ENCODE measurements at places on chromosomes 6 and 20.

DNA sequence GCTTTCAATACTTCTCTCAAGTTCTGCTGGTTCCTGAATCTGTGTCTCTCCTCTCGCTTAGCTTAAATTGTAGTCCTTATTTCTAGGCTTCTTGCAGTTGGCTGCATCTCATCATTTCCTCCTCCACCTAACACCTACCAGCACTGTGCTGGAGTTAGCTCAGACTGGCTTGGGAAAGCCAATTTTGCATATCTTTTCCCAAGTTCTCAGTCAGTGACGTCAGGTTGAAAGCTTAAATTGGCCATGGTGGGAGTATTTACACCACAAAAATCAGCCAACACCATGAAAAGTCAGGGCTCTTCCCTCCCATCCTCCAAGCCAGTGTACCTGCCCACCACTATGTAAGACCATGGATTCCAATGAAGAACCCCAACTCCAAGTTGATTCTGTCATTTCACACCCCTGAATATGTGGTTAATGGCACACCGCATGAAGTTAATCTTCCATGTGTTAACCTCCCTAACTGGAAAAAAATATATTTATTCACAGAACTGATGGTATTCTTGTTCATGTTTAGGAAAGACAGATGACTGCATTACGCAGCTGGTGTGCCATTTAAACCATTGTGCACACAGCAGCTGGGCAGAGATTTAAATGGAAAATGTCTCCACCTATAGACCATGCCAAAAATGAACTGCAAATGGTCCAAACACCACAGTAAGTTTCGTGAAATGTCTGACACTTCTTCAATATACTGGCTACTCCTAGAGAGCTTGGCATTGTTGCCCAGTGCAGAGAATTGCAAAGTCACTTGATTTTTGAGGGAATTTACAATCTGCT is 274.1 kb upstream of the MAP3K7 start:
- no peak for DNase-seq

DNA sequence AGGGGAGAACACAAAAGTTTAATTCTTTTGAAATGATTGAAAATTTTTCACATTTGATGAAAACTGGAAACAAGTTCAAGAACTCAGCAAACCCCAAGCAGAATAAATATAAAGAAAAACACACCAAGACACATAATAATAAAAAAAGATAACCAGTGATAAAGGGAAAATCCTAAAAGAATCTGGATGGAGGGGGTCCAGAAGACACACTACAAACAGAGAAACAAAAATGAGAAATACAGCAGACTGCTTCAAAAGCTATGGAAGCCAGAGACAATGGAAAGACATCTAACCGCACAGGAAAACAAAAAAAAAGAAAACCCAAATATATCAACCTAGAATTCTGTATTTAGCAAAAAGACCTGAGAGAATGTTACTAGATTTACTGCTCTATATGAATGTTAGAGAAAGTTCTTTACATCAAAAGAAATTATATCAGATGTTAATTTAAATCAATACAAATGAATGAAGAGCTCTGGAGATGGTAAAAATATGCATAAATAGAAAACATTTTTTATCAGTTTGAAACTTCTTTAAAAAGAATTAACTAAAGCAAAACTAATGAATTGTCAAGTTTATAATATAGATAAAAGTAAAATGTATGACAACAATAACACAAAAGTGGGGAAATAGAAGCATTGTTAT is 310.7 kb upstream of the PREP start:
- no peak for DNase-seq

DNA sequence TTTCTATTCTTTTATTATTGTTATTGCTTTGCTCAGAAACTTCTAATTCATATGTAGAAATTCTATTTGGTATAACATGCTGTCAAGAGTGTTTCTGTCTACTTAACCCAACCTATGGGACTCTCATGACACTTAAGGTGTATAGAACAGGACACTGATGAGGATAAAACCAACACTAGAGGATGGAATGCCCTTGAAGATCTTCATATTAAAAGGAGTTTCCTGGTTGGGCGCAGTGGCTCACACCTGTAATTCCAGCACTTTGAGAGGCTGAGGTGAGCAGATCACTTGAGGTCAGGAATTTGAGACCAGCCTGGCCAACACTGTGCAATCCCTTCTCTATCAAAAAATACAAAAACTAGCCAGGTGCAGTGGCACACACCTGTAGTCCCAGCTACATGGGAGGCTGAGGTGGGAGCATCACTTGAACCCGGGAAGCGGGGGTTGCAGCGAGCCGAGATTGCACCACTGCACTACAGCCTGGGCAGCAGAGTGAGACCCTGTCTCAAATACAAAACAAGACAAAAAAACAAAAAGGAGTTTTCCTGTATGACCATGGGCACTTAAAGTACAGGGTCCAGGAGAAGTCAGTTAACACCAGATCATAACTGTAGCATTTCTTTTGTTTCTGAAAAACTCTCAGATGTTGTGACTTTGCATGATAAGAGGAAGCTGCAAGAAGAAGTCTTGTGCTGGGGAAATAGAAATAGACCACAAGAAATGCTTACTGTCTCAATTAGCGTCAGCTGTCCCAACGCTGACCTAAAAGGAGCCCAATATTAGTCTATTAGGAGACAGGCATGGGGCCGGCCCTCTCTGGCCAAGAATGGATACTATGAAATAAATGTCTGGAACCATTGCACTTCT is 38.9 kb upstream of the CD2AP start:
- no peak for DNase-seq

- no peak for DNase-seq
Measured at GRCh38 chr6:167851370-167851952, 24.8 kb downstream of the AFDN start.

DNA sequence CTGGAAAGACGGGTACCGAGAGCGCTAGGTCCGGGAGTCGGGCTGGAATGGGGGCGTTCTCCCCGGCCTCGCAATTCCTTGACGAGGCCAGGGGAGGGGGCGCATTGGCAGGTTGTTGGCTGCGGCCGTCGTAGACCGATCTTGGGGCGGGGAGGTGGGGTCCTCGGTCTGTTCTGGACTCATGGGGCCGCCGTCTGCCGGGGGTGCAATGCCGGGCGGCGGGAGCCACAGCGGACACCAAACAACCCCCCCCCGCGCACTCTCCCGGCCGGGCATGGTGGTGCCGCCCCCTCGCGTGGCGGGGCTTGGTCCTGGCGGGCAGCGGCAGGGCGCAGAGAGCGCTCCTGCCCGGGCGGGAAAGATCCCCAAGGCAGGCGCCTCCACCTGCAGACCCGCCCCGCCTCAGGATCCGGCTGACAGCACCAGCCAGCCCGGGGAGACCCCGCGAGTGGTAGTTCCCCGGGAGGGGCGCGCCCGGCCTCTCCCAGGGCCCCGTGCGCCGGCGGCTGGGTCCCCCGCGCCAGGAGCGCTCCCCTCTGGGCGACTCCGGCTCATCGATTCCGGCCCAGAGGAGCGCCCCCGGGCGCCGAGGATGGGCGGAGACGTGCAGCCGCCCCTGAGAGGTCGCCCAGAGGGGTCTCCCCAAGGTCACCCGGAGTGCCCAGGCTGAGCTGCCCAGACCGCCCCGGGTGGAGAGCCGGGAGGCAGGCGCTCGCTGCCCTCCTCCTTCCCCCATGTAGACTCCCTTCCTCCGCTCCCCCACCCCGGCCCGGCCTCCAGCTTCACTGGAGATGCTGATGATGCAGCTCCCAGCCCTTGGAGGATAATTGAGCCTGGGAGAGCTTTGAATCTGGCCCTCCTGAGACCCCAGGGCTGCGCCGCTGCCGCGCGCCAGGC is 709 bp downstream of the PPP1R16B start:
- peak; percentile 47 for DNase-seq

GRCh38 chr20:57509665-57510237 is 15.2 kb downstream of the CTCFL start:
- DNase-seq, result no peak

DNA sequence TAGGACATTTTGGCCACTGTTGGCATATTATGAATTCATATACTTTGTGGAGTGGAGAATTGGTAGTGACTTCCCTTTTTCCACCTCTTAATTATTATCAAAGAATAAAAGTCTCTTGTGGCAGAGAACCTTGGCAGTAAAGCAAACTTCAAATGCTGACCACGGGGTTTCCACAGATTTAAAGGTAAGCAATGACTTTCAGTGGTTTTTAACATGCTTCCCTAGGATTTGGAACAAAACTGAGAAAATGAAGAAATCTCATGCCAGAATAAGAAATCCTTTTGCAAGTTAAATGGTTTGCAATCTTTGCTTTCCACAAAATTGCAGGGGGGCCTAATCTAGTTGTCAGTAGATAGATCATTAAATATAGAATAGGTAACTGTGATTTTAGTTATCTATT is 2.0 kb upstream of the SDC4 start:
- DNase-seq, result no peak

DNA sequence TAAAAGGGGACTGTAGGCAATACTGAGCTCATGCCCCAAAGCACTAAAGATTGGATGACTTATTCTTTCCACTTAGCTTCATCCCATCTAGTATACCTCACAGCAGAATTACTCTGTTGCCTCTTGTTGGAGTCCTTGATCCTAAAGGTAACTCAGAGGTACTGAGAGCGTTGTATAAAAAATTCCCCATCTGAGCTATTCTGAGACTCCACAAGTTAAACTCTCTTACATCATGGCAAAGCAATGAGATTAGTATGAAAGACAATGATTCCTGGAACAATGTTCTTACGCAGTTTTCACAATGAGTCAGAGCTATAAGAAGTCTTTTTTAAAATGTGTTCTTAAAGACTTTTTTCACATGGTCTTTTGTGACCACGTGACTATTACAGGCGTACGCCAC is 370.1 kb downstream of the ADGRB3 start:
- no peak for DNase-seq

GRCh38 chr6:159871906-159872305 is 18.9 kb upstream of the MAS1 start:
- DNase-seq, result no peak

- DNase-seq, result no peak
Measured at GRCh38 chr6:35426074-35426473, 26.1 kb upstream of the FANCE start.

- DNase-seq, result peak; percentile 81
Measured at GRCh38 chr6:129598244-129599187, 111.5 kb downstream of the ARHGAP18 start.

GRCh38 chr20:14953736-14954135 is 616.3 kb upstream of the FLRT3 start:
- DNase-seq, result no peak

- no peak for DNase-seq
Measured at GRCh38 chr20:40704828-40705227, 15.8 kb upstream of the MAFB start.

DNA sequence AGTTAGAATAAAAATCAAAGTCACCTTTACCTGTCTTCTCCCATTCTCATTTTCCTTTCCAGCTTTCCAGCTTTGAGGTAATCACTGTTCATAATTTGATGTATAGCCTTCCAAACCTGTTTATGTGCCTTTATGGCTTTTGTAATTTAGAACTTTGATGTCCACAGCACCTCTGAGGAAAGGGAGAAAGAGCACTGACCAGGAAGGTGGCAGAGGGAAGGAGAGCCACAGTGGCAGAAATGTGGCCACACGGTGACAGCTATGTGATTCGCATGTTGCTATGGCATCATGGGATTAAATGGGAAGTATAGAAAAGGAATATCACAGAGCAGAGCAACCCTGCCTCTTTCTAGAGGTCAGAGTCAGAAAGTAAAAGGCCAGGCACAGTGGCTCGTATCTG is 51.7 kb upstream of the PLCG1 start:
- DNase-seq, result no peak

DNA sequence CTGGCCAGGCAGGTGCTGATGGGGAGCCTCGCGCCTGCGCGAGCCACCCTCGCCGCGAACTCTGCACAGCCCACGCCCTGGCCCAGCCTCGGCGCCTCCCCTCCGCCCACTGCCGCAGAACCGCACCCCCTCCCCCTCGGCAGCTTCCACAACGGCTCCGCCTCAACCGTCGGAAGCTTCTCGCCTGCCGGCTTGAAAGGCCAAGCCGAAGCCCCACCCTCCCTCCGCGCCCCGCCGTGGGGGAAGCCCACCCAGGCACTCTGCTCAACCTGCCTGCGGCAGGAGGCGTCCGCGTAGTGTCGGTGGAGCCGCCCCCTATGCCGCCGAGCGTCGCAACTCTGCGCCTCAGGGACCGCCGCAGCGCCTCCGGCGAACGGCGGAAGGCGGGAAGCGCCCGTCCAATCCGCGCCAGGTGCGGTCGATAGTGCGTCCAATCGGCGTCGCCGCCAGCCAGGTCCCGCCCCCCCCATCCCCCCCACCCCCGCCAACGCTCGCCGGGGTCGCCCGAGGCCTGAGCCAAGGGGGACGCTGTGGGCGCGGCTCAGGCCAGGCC is at the start of gene SYCP2:
SYCP2 (minus strand) TSS at position 342 of the 553 bp plus-strand sequence. CDS start 11,224 bp downstream, outside the sequence.
- peak; percentile 69 for DNase-seq

- DNase-seq, result no peak
Measured at GRCh38 chr6:166952121-166952520, 4.2 kb downstream of the RNASET2 start.

DNA sequence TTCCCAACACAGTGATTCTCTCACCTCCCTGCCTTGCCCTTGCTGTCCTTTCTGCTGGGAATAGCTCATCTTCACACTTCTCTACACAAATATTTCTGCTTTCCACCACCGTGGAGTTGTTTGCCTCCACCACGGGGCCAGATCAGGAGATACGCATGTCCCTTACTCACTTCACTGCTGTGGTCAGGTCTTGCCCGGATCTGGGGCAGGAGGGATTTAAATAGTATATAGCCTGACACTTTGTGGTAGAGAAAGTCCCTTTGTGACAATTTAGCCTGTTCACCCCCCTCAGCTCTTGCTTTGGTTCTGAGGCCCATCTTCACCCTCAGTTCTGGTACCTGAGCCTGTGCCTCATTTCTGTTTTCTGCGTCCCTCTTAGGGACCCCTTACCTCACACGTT is 92.6 kb upstream of the PREP start:
- DNase-seq, result no peak

- DNase-seq, result no peak
Measured at GRCh38 chr6:1407499-1407990, 18.2 kb downstream of the FOXF2 start.

- DNase-seq, result no peak
Measured at GRCh38 chr6:133697666-133698065, 191.2 kb upstream of the TCF21 start.

DNA sequence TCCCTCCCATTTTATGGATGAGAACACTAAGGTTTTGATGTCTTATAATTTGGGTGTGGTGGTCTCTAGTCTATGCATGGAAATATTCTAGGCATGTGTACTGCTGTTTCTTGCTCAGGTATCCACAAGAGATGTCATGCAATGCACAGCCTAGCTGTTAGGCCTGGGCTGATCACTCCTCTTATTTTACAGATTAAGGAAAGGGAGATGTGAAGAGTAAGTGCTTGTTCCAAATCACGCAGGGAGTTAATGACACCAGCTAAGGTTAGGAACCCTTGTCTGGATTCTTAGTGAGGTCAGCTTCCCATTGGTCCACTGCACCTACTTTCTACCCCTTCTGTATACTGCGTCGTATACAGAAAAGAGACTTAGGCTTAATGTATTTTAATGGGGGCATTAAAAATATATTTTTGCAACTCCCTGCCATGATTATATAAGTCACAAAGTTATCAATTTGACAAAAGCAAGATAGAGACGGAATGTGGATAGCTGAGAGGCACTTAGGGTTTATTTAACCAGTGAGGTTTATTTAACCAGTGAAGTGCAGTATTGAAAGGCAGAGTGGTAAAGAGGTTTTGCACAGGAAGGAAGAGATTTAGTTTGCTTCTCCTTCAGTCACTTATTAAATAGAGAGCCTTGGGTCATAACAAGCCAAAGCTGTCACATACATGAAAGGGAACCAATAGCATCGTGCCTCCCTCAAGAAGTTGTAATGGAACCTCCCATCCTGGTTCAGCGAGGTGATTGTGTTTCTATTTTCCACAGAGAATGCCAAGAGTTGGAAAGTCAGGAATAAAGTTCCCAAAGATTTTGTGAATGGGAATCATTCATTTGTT is 95.0 kb upstream of the FAM184A start:
- no peak for DNase-seq

All from CD4-positive, alpha-beta T cell treated with Interleukin-17A for 1 hour (primary cell).